ENCODE measurements at places on chromosomes 2 and 18.

DNA sequence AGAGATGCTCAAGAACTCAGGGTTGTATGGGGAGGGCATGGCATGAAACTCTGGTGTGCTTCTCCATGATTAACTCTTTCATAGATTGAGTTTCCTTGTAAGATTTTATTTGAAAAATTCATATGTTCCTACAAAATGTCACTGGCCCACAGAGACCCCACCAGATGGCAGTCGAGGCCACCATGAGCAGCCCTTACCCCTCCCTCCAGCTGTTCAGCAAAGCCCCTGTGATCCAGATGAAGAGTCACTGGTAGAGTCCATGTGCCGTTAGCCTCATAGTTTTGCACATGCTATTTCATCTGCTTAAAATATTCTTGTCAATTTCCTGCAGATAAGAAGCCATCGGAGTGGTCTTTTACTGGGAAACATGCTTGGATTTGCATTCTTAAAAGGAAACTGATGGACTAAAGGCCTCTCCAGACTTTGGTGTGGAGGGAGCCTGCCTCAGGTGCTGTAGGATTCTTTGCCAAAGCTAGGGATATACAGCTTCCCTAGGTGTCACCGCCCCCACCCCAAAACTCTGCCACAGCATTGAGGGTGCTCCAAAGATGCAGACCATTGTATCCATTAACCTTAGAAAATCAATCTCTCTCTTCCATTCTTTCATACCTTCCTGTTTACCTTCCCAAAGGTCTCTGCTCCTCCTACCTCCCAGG, 18.8 kb downstream of the ZNF385B start:
- no peak for DNase-seq

DNA sequence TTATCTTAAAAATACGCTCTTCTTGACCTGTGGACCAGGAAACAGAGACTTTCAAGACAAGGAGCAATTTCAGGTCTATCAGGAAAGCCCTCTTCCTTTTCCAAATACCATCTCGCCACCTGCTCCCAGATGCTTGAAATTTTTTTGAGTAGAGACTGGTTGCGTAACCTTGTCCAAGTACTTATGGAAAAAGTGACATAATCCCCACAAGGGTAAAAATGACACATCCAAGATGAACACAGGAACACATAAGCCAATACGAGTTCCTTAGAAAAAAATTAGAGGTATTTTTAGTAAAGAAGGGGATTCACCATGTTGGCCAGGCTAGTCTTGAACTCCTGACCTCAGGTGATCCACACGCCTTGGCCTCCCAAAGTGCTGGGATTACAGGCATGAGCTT, 1.8 kb downstream of the SERPINB13 start:
- DNase-seq = no peak

GRCh38 chr2:2561346-2562095, 230.4 kb upstream of the MYT1L start:
- DNase-seq = no peak

DNA sequence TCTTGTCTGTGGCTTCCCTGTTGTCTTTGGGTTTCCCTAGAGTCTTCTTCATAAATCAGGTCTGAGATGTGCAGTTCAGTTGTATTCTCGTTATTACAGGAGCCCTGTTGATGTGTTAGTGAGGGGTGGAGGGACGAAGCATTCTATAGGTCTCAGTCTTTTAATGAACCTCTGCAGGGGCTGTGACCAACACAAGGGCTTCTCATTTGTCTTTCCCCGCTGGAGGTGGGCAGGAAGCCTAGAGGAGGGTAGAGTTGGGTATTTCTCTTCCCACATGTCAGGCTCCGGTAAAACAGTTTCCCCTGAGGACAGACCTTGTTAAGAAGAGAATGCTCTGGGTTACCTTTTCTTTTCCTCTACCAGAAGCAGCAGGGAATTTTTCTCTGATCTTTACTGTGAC, 31.2 kb downstream of the PROC start:
- DNase-seq = no peak

DNA sequence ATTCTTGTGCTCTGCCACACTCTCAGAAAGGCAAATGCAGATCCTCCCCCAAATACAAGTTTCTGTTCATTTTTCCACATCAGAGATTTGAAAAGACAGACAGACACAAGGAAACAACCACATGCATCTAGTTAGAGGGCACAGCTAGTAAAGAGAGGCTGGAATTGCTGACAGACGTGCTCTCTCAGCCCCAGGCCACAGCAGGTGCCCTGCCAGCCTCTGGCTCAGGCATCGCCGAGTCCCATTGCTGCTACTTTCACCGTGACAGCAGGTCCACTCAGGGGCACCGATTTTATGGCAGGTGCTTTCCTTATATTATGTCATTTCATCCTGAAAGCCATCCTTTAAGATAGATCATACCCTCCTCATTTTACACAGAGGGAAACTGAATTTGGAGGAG, 507.5 kb downstream of the EIPR1 start:
- DNase-seq = no peak

DNA sequence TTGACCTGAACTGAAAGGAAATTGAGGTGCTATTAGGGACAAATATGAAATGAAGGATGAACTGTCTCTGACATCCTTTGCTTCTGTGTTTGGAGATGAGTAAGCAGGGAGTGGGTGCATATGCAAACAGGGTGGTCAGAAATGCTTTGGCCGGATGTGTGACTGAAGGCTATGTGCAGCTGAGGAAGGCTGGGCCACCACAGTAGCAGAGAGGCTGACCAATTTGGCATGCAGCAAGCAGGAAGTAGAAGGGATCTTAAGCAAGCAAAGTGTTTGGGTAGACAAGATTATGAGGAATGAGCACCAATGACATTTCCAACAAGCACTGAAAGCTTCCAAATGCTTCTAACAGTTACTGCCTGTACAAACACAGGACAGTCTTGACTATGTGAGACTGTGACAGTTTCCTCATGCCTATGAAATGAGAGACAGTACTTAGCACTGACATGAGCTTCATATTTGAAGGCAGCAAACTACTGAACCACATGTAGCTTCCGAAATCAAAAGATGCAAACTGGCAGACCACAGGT, 3.3 kb upstream of the ACTR3 start:
- DNase-seq = peak; percentile 28

- DNase-seq = peak; percentile 55
Measured at GRCh38 chr2:160124571-160124970, 62.2 kb upstream of the PLA2R1 start.

GRCh38 chr2:31258351-31258750, 24.4 kb downstream of the EHD3 start:
- no peak for DNase-seq

DNA sequence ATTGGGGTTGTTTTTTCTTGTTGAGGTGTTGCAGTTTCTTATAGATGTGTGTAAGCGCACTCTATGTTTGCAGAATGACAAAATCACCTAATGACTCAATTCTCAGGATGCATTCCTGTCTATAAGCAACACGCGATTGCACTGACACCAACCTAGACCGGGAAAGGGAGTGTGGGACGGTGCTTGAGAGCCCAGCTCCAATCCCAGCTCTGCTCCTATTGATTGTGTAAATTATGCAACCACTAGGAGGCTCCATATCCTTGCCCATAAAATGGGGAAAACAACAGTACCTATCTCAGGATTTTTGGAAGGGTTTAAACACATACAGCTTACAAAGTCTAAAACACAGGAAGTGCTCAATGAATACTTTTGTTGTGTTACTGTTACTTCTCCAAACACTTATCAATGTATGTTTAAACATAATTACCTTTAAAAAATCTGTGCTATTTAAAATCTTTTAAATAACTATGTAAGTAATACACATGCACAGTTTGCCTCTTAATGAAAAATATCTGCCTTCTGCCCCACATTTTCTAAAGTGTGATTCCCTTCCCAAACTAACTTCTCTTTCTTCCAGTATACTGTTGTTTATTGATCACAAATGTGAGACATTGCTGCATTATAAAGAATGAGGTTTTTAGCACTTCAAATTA, 132.5 kb downstream of the SPHKAP start:
- peak; percentile 28 for DNase-seq

- no peak for DNase-seq
Measured at GRCh38 chr2:172106108-172106961, 3.6 kb upstream of the DLX2 start.

DNA sequence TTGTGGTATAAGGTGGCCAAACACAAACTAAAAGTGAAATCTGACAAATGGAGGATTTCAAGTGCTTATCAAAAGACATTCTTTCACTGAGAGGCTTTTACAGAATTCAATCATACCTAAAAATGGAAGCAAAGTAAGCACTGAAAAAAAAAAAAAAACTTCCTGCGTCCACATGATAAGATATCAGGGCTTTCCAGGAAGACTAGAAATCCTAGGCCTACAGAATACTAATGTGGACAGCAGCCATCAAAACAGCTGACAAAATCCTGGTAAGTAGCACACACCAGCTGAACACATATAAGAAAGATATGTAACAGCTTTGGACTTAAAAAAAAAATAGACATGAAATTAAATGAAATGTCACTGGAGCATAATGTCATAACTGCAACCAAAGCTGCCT, 178.2 kb downstream of the SUCLG1 start:
- DNase-seq = peak; percentile 94

DNA sequence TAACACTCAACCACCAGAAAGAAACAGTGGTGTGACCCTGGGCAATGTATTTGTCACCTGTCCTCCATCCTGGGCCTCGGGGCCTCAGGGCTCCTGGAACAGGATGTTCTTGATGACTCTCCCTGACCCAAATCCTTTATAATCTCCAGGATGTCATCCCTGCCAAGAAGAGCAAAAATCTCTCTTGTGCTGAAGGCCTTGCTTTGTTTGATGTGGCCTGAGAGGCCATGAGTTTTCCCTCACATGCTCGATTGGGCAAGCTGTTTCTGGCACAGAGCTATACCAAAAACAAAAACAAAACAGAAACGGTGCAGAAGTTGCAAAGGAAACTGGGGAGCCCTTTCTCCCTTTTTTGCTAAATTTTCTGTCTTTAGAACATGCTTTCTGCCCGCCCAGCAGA, 35.7 kb upstream of the ST3GAL5 start:
- peak; percentile 95 for DNase-seq
